COR-L47 (cell line): ENCODE measurements at places on chromosomes 3 and 15.

DNA sequence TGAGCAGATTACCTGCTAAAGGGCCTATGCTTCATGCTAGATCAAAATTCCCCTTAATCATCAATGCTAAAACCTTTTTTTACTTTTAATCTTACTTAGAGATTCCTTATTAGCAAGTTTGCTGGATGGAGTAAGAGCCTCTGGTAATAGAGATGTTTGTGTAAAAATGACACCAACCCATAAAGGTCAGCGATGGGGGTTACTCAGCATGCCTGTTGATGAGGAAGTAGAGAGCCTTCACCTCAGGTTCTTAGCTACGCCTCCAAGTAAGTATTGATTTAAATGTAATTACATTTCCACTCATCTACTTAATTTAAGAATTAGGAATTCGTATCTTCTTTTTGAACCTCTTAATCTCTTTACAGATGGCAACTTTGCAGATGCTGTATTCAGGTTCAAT, 38.8 kb downstream of the DNAJC13 start:
- DNase-seq: no peak

DNA sequence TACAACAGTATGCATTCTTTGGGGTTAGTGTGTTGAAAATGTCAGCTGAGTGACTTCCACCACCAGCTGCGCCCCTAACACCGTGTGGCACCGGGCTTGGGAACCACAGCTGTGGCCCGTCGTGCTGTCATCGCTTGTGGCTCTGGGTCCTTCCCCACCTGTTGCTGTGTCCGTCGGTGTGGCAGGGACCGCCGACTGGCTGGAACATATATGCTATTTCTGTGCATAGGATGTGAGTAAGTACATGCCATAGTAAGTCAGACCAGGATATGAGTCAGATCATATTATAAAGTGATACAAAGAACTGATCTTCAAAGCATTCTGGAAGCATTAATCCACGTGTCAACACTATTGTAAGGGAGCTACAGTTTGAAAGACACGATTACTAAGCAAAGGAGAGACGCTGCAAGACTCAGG, 31.9 kb downstream of the EHD4 start:
- no peak for DNase-seq

DNA sequence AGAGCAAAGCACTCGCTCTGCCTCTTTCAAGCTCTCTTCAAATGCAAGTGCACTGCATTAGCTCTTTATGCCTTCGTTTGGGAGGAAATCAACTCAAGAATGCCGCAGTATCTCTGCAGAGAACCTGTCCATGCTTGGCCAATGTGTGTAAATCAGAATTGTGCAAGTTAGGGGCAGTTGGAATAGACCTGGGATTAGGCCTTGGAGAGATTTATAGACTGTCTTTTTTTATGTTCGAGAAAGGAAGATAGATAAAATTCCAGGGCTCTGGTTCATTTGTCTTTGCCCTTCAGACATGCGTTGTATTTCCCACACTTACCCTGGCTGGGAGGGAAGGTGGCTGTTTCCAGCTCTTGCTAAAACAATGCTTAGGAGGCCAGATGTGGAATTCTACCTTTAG, 163.7 kb downstream of the MOBP start:
- no peak for DNase-seq

DNA sequence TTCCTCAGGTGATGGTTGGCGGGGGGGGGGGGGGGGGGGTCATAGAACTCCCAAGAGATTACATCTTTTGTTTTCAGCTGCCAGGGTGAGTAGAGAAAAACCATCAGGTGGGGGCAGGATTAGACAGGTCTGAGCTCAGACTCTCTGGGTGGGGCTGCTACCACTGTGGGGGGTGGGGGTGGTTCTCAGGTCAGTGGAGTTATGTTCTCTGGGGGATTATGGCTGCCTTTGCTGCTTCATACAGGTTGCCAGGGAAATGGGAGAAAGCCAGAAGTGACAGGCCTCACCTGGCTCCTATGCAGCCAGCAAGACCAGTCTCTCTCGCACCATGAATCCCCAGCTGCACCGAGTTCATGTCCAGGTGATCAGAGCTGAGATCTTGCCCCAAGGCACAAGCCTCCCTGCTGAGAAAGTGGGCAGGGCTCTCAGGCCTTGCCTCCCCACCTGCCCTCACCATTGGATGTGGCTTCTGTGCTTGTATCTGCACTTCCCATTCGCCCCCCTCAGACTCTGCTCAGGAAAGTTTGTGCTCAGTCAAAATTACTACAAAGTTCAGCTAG, 828.1 kb downstream of the MCTP2 start:
- no peak for DNase-seq

- no peak for DNase-seq
These were observed 17.6 kb downstream of the CCR5AS start for GRCh38 chr3:46389306-46389705.

DNA sequence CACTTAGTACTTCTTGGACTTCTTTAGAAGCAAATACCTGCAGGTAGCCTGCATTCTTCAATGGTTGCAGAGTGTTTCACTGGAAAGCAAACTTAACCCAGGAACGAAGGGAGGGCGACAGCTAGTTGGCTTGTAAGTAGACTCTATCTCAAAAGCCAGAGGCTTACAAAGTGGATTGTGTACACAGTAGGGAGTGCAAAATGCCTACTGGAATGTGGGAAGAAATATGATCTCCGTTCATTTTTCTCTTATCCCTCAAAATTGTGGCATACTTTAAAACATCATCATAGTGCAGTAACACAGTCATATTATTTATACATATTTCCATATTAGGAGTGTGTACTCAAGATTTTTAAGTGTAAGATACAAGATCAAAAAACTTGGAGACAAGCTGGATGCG, 155.7 kb downstream of the LIPC start:
- no peak for DNase-seq

DNA sequence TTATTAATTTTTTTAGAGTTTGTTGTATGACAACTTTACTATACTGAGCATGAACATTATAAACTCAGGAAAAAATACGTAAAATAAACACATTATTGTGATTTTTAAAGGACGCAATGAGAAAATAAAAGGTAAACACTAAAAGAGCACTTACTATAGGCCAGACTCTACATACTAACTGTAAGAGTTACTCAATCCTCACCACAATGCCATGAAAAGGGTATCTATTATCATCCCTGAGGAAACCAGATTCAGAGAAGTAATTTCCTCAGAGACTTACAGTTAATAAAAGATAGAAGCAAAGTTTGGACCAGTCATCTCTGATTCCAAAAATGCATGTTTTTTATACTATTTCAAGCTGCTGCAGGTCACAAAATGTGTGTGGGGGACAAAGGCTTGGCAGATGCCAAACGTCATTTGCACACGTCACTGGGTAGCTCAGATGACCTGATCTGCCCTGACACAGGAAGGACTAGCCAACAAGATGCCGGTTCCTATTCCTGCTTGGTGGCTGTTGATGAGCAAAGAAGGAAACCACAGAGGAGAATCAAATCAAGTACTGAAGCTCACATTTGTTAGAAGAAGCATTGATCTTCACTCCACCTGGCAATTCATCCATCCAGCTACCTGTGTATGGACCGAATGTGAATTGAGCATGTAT, 42.3 kb downstream of the KLHL6 start:
- no peak for DNase-seq

- DNase-seq: no peak
These were observed 55.6 kb upstream of the STXBP5L start for GRCh38 chr3:120852412-120852811.

- DNase-seq: no peak
These were observed 69.5 kb downstream of the TRANK1 start for GRCh38 chr3:36875397-36875796.

GRCh38 chr15:68783226-68784058, 37.3 kb downstream of the ANP32A start:
- DNase-seq: no peak

DNA sequence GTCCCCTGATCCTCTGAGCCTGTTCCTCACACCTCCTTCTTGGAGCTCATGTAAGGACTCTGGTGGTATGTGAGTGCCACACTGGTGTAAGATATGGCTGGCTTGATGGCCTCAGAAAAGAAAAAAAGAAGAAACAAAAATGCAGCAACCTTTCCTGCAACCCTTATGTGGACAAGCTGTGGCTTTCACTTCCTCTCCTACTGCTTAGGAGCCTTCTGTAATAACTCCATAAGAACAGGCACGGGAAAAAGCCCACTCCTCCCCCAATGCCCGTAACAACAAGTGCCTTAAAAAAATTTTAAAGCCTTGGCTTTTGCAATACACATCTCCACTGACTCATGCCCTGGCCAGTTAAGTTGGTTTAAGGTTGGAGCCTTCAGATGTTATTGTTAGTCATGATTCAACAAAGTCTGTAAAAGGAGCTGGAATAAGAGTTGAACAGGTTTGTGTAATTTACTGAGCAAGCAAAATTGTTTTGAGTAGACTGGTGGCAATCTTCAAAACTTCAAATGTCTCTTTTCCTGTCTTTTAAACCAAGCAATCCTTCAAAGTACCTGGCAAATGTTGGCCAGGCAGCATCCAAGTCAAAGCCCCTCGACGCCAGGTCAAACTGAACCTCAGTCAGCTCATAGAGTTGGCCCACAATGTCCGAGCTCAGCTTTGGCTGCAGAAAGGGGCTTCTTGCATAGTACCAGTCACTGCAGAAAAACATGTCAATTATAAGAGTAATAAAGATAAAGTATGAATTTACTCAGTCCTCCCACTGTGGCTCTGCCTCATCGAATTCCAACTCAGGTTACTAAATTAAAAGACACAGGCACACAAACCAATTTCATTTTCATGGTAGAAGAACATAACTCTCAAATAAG, 22.9 kb downstream of the FYCO1 start:
- no peak for DNase-seq

- DNase-seq: no peak
These were observed 2.4 kb upstream of the CYP1A1 start for GRCh38 chr15:74727727-74728126.
